ENCODE measurements at places on chromosomes 1 and 21.

- no peak for DNase-seq
These were observed 180.0 kb upstream of the LMO4 start for GRCh38 chr1:87148661-87149060.

- DNase-seq: no peak
These were observed 3.9 kb upstream of the TP53BP2 start for GRCh38 chr1:223849352-223850254.

DNA sequence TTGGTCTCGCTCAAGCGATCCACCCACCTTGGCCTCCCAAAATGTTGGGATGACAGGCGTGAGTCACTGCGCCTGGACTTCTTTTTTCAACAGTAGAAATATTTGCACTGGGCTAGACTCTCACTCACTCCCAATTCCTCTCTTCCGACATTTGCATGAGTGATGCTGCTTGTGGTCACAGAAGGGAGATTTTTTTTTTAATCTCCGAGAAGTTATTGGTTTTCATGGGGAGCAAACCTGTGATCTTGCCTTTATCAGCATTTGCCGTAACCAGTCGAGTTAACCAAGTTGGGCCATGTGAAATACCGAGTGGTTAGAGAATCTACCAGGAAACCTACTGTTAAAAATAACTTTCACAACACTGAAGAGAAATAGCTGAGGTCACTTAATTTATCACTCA, 21.1 kb downstream of the ERG start:
- no peak for DNase-seq

DNA sequence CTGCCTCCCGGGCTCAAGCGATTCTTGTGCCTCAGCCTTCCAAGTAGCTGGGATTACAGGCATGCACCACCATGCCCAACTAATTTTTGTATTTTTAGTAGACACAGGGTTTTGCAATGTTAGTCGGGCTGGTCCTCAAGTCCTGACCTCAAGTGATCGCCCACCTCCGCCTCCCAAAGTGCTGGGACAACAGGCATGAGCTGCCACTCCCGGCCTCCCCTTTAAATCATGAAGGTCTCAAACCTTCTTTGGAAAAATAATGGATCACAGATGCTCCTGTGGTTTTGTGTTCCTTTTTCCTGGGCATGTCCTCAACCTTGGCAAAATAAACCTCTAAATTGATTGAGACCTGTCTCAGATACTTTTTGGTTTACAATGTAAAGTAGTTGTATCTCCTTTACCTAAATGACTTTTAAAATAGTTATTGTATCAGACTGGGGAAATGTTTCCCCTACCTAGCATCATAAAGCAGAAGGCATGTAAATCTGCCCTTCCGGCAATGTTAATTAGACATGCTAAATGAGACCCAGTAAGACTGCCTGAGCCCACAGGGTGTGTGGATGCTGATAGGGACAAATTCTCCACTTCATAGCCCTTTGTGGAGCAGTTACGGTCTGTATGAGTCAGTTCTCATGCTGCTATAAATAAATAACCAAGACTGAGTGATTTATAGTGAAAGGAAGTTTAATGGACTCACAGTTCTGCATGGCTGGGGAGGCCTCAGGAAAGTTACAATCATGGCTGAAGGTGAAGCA, 27.8 kb downstream of the CBR1 start:
- DNase-seq: no peak

GRCh38 chr1:222904451-222904850, 89.6 kb downstream of the DISP1 start:
- no peak for DNase-seq

GRCh38 chr1:112841825-112842224, 114.2 kb downstream of the SLC16A1 start:
- no peak for DNase-seq

DNA sequence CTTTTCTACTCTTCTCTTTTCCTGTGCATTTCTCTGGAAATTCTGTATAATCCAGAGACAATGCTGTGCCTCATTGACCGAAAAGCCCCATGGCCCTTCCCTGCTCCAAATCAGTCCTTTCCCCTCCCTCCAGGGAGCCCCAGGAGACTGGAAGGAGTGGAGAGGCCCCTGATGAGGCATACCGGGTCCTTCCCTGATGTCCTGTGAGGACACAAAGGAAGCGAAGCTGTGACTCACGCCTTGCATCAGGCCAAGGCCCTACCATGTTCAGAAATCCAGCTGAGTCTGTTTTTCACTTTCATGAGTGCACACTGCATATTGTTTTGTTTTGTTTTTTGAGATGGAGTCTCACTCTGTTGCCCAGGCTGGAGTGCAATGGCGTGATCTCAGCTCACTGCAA, 38.7 kb upstream of the BECN2 start:
- DNase-seq: peak; percentile 61

- no peak for DNase-seq
These were observed 18.2 kb upstream of the RNF223 start for GRCh38 chr1:1092149-1092855.

DNA sequence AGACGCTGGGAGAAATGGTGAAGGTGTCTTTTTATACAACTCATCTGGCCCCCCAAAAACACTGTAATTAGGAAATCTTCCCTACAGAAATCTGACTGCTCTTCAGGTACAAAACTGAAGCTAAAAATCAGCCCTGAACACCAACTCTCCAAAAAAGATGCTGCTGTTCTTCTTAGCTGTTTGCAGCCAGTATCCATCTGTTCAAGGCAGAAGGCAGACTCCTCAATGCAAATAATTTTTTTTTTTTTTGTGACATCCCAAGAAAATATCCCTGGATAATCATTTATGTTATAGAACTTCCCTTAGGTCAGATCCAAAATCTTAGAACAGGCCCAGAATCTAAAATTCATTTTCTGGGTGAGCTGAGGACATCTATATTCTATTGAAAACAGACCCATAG, 36.5 kb downstream of the TRIT1 start:
- no peak for DNase-seq

- DNase-seq: peak; percentile 65
These were observed 23.9 kb downstream of the NAV1 start for GRCh38 chr1:201562659-201563405.

GRCh38 chr1:15736038-15736891, at the start of gene SLC25A34:
Gene SLC25A34, plus strand, starts transcription at chr1:15736258. Its CDS starts 228 bp downstream, at chr1:15736486.
- no peak for DNase-seq

DNA sequence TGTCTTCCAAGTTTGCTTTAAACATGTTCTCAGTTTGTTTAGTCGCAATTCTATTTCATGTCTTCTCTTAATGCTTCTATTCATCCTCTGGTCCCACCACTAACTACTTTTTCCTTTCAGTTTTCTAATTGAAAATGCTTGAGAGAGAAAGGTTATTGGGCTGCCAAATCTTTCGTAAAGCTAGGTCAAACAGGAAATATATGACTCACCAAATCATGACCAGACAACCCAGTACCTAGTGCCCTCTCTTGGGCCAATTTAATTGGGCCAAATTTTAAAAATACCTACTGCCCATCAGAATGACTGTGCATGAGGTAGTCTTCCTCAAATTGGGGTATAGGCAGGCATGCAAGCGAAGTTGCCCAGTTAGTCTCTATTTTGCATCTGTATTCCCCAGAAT, 295.4 kb upstream of the PBX1 start:
- no peak for DNase-seq

- DNase-seq: peak; percentile 49
These were observed 32.1 kb downstream of the CD244 start for GRCh38 chr1:160830321-160831153.

DNA sequence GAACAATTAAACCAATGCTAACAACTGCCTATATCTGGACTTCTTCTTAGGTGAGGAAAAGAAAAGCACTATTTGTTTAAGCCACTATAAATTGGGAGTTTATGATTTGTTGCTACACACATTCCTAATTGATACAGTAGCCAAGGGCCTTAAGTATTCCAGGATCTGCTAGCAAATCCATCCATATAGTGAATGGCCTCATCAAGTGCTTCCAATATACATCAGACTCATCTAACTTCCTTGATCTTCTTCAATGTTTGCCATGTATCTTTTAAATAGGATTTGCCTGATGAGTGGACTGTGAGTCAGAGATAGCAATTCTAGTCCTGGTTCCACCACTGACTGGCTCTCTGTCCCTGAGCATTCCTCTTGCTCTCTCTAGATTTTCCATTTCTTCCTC, 430.2 kb downstream of the OMA1 start:
- DNase-seq: no peak

DNA sequence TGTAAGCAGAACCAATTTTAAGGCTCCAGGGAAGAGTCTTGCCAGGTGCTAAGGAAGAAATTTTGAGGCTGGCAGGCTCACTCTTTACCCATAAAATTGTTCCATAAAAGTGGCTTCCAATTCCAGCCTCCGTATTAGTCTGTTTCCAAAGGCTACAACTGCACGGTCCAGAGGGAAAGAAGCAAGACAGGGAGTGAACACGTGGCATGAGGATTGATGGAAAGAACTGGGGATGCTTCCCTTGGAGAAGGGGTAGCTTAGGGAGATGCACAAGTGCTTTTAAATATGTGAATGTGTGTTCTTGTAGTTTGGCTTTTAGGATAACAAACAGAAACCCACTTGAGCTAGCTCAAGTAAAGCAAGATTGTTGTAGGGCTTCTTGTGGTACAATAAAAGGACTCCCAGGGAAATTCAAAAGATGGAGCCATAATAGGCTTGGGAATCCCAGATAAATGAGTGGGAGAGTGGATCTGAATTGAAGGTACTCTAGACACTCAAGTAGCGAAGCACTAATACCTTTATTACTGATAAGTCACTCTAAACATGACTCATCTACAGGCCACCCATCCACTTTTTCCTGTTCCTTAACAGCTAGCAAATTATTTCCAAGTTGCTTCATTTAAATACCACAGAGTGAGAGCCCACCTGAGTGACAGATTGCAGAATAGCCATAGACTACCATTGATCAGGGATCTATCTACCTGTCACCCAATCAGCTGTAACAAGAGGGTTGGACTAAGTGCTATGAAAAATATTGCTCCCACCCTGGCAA, 34.8 kb upstream of the NPL start:
- no peak for DNase-seq

DNA sequence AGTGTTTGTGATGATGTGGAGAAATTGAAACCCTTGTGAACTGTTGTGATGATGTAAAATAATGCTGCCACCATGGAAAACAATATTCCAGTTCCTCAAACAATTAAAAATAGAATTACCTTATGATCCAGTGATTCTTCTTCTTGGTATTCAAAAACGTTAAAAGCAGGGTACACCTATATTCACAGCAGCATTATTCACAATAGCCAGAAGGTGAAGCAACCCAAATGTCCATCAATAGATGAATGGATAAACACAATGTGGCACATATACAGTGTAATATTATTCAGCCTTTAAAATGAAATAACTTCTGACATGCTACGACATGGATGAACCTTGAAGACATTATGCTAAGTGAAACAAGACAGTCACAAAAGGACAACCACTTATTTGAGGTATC, 59.2 kb downstream of the LYPLAL1 start:
- no peak for DNase-seq

GRCh38 chr21:31498985-31499384, 154.9 kb upstream of the TIAM1 start:
- DNase-seq: no peak

GRCh38 chr1:237873487-237874211, 17.1 kb downstream of the ZP4 start:
- peak; percentile 88 for DNase-seq

GRCh38 chr1:168921629-168922028, 184.9 kb upstream of the ATP1B1 start:
- no peak for DNase-seq

DNA sequence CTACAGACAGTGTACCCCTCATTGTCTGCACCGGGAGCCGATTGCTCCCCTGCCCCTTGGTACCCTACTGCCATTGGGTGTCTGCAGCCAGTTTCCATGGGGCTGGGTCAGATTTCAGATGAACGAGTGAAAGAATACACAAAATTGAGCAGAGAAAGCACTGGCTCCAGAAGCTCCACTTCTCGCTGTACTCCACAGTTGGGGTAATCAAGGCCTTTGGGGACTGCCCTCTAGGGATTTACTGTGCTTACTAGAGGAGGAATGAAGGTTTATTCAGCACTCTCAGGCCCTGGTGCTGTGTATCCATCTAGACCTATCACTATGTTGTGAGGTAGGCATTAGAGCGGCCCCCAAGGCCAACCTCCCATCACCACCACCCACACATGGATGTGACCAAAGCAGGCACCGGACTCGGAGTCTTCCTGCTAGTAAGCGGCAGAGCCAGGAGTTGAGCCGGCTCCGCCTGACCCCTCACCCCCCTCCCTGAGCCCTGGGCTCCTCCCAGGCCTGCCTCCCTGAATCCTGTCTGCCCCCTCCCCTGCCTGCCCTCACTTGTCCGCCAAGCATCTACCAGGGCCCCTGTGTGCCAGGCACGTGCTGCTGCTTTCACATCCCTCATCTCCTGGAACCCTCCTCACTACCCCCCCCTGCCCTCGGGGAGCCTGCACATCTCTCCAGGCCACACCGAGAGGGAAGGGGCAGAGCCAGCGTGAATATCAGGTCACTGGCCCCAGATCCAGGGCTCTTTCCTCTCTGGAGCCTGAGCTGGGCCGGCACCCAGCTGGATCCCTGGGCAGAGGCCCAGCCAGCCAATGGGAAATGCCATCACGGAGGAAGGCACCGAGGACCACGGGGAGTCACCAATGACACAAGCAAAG, 23.3 kb downstream of the KCNN3 start:
- DNase-seq: no peak

- DNase-seq: no peak
These were observed 15.9 kb downstream of the RGS5 start for GRCh38 chr1:163186862-163187261.

- no peak for DNase-seq
These were observed 31.6 kb upstream of the SOX13 start for GRCh38 chr1:204041232-204041767.

DNA sequence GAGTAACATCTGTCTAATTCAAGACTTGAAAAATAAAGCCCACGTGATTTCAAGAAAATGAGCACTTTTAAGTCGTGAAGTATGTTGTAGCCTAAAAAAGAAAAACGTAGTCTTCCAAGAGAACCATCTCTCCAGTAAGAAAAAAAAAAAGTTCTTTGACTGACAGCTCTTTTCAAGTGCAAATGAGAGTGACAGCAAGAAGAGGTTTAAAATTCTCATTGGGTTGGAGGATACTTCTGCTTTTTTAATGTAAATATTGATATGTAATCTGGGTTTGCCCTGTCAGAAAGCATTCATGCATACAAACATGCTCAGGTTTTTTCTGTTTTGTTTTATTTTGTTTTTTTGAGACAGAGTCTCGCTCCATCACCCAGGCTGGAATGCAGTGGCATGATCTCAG, 32.3 kb upstream of the PRDM2 start:
- no peak for DNase-seq

- no peak for DNase-seq
These were observed 13.9 kb upstream of the COL18A1 start for GRCh38 chr21:45390831-45391742.

DNA sequence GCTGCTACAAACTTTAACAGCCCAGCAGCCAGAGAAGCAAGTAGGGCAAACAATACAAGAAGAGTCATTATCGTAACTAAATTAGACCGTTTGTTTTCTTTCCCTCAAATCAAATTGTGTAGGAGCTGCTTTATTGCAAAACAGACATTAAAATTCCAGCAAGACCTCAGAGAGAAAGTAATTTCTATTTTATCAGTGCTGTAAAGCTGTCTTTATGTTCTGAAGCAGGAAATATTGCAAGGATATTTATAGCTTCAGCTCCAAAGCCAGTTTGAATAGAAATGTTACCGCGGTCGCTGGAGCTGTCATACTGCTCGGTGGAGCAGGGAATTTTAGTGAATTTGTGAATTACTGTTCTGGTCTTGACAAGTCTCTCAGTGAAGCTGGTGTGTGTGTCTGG, 503.8 kb upstream of the PLXNA2 start:
- DNase-seq: no peak
